ENCODE measurements at places on chromosomes 5 and 9. TPM values are rescaled to one million over a fixed set of nuclear protein-coding genes. Genes with fewer than 3 reads are reported as not detected.

- no peak for DNase-seq
Measured at GRCh38 chr9:27276193-27277030, 20.5 kb downstream of the EQTN start.

GRCh38 chr9:110124439-110124838 lies 83.5 kb downstream of the C9orf152 start:
- no peak for DNase-seq

GRCh38 chr9:70355801-70356200 lies 58.7 kb downstream of the KLF9 start:
- DNase-seq: no peak

- no peak for DNase-seq
Measured at GRCh38 chr9:1048811-1049210, 1.3 kb upstream of the DMRT2 start.

- no peak for DNase-seq
Measured at GRCh38 chr9:69740872-69741505, 18.8 kb downstream of the PTAR1 start.

GRCh38 chr5:113043491-113043931 lies 66.9 kb downstream of the DCP2 start:
- peak; percentile 60 for DNase-seq

DNA sequence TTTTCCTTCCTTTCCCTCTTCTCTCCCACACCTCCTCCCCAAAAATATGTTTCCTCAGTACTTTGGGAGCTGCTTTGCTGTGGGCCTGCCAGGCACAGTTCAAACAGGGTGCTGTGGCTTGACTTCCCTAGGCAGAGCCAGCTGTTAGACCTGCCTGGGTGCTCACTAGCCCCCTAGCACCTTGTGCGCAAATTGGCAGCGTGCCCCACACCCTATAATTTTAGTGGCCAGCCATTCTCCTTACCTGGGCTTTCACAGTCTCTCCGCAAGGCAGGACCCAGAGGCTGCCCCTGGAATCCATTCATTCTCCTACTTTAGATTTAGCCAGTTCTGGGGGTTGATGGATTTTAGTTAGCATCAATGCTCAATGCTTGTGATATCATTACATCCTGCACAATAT lies 72.3 kb downstream of the ANGPTL2 start:
- DNase-seq: no peak

- DNase-seq: no peak
Measured at GRCh38 chr5:52864371-52864770, 76.7 kb downstream of the ITGA1 start.

GRCh38 chr9:134177624-134178393 lies 13.4 kb upstream of the RNU6ATAC start:
- peak; percentile 15 for DNase-seq

DNA sequence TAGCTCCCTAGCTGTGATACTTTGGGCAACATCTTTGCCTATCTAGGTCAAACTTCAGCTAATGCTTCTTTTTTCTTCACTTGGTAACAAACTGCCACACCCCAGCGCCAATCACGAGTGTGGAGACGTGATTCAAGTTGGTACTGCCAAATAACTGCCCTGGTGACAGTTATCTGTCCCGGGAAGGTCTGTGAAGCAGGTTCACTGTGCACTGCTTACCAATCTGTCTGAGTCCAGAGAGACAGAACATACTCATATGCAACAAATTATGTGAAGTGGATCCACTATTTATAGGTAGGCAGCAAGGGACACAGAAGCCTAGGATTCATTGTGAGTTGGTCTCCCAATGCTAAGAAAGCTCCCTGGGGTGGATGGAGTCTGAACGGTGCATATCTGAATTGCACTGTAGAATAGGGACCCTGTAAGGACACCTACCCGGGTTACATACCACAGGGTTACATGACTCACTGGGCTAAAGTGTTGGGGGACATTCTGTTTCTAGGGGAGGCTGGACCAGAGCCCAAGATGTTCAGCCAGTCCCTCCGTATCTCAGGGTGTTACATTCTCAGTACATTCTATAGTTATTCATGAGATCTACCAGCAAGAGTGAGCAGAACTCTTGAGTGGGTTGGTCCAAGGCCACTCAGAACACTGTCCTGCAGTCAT lies 95.4 kb upstream of the STC2 start:
- DNase-seq: no peak

DNA sequence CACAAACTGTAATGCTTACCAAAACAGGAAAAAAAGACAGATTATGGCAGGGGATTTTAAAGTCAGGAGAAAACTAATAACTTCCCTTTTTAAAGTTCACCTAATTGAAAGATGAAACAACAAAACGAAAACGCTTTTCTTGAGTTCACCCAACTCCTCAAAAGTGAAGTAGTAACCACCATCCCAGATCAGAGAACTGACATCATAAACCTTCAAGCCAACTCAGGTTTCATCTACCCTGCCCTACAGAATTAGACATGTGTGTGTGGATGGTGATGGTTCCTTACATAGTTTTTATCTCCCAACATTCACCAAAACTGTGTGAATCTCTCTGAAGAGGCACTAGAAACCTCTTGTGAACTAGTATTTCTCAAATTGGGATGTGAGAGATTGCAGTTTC lies 195.2 kb upstream of the PTGER4 start:
- no peak for DNase-seq

DNA sequence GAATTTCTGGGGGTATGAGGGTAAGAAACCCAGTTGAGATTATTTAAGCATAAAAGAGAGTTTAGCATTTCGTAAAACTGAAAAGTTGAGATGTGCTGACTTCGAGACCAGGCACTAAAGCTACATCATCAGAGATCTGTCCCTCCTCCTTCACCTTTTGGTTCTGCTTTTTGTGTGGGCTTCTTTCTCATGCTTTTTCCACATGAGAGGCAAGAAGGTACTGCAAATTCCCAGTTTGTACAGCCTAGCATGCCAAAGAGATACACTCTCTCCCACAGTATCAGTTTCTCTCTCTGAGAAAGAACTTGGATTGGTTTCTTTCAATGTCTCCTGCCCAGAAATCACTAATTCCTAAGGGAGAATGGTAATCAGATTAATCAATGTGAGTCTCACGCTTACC lies 584.7 kb downstream of the SEMA5A start:
- DNase-seq: no peak

GRCh38 chr9:86303316-86303975 lies 21.1 kb upstream of the ISCA1 start:
- no peak for DNase-seq

DNA sequence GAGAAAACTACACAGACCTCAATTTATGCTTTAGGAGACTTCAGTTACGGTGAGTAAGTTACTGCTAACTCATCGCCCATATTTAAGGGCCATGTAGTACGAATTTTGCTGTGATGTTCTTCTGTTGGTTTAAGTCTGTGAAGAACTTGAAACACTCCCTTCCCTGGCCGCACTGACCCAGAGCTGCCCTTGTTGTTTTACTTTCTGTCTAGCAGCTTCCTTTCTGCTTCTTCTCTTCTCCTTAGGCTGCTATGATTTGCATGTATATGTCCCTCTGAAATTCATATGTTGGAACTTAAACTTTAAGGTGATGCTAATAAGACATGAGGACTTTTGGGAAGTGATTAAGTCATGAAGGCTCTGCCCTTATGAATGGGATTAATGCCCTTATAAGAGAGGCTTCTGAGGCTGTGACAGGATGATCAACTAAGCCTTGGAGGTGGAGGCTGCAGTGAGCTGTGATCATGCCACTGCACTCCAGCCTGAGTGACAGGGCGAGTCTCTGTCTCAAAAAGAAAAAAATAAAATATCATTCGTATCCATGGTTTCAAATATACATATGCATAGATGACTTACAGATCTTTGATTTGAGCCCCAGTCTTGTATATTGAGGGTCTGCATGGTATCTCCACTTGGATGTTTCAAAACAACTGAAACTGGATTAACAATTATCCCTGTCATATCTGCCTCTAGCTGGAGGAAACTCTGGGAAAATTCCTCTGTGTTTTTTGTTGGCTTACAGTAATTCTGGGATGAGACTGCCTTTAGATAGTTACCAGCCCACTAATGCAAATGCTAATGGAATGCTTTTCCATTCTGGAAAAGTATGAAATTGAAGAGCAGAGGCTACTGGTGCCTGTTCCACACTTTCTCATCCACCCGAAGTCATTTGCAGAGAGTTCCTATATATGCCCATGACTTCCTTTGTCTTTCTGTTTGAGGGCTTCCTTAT lies 263.4 kb upstream of the ACTBL2 start:
- DNase-seq: no peak

- DNase-seq: no peak
Measured at GRCh38 chr5:14173377-14174229, 30.5 kb downstream of the TRIO start.

GRCh38 chr5:91182763-91183162 lies 200.4 kb downstream of the ARRDC3 start:
- no peak for DNase-seq

DNA sequence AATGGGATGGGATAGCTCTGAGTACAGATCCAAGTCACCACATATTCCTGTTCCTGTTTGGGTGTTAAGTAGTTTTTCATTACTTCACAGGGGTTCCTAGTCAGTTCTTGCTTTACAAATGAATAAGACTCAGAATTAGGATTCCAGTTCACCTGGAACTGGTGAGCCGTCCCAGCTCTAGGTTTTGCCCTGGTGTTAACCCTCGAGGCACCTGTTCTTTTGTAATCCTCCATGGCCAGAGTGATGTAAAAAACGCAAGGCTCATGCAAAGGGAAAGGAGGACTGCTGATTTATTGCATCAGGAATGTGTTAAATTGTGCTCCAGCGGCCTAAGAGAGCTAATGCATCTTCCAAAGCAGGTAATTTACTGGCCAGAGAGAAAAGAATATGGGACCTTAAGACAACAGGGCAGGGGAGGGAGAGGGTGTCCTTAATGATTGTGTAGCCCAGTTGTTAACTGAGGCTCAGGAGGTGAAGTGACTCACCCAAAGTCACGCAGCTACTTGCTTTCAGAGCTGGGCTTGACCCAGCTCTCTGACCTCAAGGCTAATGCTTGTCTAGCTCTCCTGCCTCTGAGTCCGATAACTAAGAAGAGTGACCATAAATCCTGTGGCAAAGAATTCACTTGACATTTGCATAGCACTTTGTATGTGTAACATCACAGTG lies 70.5 kb downstream of the DMRT2 start:
- no peak for DNase-seq

RNF183 gene
- total RNA-seq: not detected

ALDOB gene
- 1.4 TPM for total RNA-seq

CYLC2 gene
- not detected for total RNA-seq

AFAP1L1 gene
- total RNA-seq: 38.6 TPM

SAXO1 gene
- 0.15 TPM for total RNA-seq

All from left cardiac atrium (tissue), 4 donors.